ENCODE measurements at places on chromosomes 16 and 17.

GRCh38 chr16:69190598-69190997, 3.6 kb downstream of the SNTB2 start:
- no peak for DNase-seq

DNA sequence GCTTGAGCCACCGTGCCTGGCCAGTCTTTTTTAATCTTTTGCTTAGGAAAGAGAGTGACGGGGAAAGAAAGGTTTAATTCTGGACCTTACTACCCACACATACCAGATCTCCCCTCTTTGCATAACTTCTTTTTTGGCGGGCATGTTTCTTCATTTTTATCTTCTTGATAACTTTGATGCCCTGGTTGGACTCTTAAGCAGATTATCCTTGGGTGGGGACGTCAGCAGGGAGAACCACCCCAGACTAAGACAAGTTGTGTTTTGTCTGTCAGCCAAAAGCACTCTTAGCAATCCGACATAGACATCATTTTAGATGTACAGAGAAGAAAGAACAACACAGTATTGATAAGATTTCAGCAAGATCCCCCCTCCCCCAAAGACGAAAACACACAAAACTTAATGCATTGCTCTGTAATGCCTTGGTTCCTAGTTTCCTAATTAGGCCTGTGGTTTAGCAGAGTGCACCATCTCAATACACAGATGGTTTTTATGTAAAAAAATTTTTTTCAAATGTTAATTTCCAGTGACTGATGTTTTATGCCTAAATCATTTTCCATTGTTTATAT, 99.9 kb downstream of the MSI2 start:
- DNase-seq = no peak

DNA sequence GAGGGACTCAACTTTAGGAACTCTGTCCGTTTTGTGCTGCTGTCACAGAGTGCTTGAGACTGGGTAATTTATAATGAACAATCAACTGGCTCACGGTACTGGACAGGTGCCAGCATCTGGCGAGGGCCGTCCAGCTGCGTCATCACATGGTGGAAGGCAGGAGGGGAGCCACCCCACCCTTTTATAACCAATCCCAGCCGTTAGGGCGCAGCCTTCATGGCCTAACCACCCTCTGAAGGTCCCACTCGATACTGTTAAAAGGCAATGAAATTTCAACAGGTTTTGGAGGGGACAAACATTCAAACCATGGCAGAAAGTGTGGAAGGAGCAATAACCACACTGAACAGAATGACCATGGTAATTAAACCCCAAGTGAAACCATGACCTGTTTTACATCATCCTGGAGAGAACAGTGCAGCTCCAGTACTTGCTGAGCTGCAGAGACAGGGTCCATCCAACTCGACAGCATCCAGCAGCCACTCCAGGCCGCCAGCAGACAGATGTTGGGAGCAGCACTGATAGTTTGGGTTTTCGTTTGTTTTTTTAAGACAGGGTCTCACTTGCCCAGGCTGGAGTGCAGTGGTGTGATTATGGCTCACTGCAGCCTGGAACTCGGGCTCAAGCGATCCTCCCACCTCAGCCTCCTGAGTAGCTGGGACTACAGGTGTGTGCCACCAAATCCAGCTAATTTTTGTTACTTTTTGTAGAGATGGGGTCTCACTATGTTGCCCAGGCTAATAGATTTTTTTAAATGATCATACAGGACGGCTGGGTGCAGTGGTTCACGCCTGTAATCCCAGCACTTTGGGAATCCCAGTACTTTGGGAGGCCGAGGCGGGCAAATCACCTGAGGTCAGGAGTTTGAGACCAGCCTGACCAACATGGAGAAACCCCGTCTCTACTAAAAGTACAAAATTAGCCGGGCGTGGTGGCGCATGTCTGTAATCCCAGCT, 11.0 kb downstream of the CHMP6 start:
- DNase-seq = no peak

GRCh38 chr17:9468532-9468931, 107.1 kb downstream of the STX8 start:
- no peak for DNase-seq

DNA sequence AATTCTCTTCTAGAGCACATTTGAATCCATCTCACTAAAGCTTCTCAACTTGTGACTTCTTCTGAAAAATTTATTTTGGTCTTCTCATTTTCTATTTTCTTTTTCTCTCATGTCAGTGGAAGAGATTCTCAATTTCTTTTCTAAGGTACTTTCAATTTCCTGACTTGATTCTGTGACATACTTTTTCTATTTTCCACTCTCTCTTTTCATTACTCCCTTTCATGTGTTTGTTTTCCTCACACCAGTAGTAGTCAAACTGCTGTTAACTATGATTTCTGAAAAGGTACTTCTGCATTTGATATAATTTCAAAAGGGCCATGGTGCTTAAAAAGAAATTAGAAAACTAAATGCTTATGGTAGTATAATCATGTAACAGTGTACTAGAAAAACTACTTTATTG, 41.9 kb downstream of the NFAT5 start:
- DNase-seq = no peak

DNA sequence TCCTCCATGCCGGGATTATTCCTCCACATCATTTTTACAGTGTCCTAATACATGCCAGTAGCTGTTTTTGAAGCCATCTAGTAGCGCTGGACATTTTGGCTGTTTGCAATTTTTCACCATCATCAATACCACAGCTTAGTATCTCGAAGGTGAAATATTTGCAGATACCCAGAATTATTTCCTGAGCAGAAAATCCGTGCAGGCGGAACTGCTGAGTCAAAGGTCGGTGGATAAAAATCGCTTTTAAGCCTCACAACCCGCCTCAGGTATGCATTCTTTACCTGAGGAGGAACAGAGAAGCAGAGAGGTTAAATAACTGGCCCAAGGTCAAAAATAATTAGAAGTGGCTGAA, 584 bp upstream of the TNRC6A start:
- DNase-seq = no peak

GRCh38 chr16:31118223-31119155, 1.0 kb downstream of the KAT8 start:
- DNase-seq = peak; percentile 82

DNA sequence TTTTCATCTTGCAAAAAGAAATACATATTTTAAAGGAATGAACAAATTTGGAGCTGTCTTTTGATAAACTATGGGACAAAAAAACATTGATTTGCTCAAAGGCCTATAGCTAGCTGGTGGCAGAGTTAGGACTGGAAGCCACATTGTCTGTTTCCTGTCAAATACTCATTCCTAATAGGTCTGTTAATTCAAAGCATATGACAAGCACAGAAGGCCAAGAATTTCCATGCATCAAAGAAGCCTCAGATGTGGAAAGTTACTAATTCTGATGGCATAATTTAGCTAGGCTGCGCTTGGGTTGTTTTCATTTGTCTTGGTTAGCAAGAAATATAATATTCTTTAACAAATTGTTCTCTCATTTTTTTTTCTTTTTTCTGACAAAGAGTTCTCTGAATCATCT, 98.0 kb downstream of the CDK5R1 start:
- no peak for DNase-seq

- no peak for DNase-seq
Measured at GRCh38 chr17:49887086-49887743, 39.3 kb upstream of the TAC4 start.
